ENCODE measurements at places on chromosomes 11 and 22. TPM values are rescaled to one million over a fixed set of nuclear protein-coding genes. Genes with fewer than 3 reads are reported as not detected.

DNA sequence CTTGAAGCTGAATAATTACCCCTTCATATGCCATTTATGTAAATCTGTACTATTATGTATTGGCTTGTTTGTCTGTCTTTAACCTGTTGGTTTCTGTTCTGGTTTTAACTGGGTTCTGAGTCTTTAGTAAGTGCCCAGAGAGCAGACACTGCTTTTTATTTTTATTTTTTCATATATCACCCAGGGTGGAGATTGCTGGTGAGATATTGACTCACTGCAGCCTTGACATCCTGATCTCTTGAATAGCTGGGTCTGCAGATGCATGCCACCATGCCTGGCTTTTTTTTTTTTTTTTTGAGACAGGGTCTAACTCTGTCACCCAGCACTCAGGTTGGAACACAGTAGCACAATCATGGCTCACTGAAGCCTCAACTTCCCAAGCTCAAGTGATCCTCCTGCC, 19.4 kb downstream of the GRAMD1B start:
- DNase-seq = no peak

GRCh38 chr11:72218251-72218745, 1.7 kb downstream of the FOLR2 start:
- no peak for DNase-seq

DNA sequence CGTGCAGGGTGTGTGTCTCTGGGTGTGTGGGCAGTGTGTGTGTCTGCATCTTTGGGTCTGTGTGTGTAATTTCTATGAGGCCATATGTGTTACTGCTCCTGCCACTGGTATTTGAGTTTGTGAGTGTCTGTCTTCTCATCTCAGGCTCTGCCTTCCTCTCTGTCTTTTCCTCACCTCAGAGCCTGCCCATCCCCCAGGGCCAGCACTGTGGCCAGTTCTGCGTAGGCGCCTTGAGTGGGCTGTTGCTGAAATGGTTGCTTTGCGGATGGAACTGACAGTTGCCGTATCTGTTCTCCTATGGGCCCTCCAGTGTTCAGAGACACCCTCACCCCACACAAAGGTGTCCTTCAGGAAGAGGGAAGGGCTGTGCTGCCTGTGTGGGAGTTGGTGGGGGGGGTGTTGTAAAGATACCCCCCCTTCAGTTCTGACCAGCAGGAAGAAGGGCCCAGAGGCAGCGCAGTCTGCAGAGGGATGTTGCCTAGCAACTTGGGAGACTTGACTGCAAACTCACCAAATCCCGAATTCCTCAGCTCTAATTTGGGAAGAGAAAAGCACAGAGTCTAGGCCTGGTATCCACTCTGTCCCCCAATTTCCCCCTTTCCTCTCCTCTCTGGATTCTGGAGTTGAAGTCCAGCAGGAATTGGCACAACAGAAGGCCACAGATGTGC, 2.0 kb upstream of the NRGN start:
- DNase-seq = no peak

GRCh38 chr11:115242982-115243381, 261.2 kb downstream of the CADM1 start:
- no peak for DNase-seq

GRCh38 chr11:13238879-13239514, 38.6 kb upstream of the BMAL1 start:
- DNase-seq = no peak

DNA sequence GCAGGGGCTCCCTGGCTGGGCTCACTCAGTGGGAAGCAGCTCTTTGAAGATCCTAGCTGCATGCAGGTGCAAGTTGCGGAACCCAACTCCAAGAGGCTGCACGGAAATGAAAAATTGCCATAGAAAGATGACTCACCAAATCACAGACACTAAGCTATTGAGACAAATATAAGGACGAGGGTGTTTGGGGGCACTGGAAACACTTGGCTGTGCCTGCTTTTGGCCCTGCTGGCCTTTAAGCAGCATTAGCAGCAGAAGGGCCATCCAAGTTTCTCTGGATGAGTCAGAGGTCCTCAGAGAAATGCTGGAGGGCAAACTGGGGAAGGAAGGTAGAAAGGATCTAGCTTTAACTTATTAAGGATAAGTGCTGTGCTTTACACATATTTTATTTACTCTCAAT, 282.3 kb downstream of the KIRREL3 start:
- no peak for DNase-seq

DNA sequence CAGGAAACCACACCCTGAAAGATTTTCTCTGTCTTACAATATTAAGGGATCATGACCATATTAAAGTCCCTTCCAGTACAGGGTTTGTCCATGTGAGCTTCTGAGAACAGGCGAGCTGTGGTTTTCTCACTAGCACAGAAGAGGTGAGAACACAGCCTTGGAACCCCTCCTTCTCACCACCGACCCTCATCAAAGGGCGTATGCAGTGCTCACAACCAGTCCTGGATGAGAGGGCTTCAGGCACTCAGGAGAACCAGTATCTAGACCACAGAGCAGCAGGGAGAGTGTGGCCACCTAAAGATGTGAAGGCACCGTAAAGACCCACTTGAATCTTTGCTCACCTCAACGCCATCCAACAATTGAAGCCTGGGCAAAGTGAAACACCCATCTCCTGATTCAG, 397.0 kb downstream of the ETS1 start:
- no peak for DNase-seq

GRCh38 chr11:45722144-45722543, 56.7 kb upstream of the CHST1 start:
- no peak for DNase-seq

DNA sequence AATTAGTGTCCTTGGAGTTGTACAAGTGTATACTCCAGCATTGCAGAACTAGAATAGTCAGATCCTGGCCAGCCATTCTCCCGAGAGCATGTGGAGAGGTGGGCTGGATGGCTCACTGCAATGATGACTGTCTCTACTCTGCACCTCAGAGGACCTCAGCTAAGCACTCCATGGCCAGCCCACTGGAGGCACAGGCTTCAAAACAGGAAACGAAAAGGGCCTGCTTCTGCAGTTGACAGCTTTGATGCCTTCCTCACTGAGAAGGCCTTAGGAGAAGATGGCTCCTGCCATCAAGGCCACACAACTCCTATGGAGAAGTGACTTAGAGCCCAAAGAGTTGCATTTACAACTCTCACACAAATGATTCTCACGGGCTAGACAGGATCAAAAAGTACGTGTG, 9.1 kb downstream of the POLD4 start:
- DNase-seq = no peak

DNA sequence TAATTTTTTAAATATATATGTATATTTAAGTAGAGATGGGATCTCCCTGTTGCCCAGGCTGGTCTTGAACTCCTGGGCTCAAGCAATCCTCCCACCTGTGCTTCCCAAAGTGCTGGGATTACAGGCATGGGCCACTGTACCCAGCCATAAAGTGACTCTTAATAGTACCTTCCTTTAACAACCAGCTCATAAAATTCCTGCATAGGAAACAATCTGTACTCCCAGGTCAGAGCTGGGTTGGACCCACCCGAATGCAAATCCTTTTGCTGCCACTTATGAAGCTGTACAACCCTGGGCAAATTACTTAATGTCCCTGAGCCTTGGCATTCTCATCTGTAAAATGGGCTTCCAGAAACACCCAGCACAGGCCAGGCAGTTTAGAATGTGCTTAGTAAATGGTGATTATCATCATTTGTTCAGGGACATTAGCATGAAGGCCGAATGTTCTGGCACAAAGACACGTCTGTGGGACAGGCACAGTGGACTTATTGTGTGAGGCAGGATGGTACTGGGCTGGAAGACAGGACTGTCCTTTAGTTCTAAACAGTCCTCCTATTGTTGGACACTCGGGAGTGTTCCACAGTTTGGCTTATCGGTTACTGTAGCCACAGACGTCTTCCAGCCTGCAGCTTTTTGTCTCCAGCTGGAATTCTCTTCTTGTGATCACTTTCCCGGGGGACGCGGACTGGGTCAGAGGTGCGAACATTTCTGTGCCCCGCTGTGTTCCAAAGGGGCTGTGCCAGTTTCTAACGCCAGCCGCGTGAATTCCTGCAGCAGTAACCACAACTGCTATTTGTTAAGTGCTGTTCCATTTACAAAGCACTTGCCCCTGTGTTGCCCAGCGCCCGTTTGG, 6.0 kb downstream of the PDXP start:
- DNase-seq = no peak

DNA sequence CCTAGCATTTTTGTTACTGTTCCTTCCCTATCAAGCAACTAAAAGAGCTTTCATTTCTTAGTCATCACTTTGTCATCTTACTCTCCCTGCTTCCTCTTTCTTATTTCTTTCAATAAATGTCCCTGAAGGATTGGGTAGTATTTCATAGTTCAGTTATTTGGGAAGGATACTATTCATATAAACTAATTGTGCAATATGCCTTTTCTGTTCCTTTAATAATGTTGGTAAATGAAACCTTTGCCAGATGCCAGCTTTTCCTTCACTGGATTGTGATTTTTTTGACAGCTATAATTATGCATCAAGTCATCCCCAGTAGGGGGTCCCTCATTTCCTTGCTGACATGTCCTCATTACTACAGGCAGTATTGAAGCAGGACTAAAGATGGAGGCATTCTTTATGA, 101.7 kb downstream of the ATM start:
- DNase-seq = no peak

- DNase-seq = no peak
Observed at GRCh38 chr11:17020831-17021230, 6.6 kb upstream of the PLEKHA7 start.

- DNase-seq = no peak
Observed at GRCh38 chr11:46461461-46461927, 69.9 kb upstream of the CHRM4 start.

GRCh38 chr11:39777035-39777434, 1682.4 kb downstream of the LRRC4C start:
- no peak for DNase-seq

GRCh38 chr22:43136255-43136654, 6.9 kb downstream of the MCAT start:
- no peak for DNase-seq

- DNase-seq = no peak
Observed at GRCh38 chr11:86464509-86465221, 90.0 kb downstream of the CCDC81 start.

XPNPEP3 gene
- polyA plus RNA-seq = 12.7 TPM

POU2AF3 gene
- polyA plus RNA-seq = 4.9 TPM

SOX6 gene
- 25.8 TPM for polyA plus RNA-seq

RAB3IL1 gene
- polyA plus RNA-seq = 20.6 TPM

APOL1 gene
- polyA plus RNA-seq = 5.1 TPM

SRSF8 gene
- 50.4 TPM for polyA plus RNA-seq

FIBIN gene
- polyA plus RNA-seq = 43.7 TPM

TRIM29 gene
- 0.61 TPM for polyA plus RNA-seq

All from muscle of arm (tissue), 14 donors.